ENCODE measurements at places on chromosomes 7 and 10.

- DNase-seq = no peak
Observed at GRCh38 chr7:5183155-5183554, 6.9 kb upstream of the WIPI2 start.

DNA sequence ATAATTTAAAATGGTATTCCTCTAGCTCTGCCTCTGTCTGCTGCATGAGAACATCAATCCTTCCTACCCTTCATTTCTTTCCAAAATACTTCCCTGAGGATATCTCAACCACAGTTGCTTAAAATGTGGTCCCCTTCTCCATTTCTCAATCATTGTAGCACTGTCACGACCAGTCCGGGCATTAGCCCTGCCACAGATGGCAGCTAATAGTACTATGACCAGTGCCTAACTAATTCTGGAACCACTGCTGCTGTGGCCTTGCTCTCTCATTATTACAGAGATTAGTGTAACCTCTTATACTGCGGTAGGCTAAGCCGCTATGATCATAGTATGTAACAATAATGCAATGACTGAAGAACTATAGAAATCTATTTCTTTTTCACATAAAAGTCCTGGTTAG, 66.0 kb downstream of the REEP3 start:
- DNase-seq = no peak

DNA sequence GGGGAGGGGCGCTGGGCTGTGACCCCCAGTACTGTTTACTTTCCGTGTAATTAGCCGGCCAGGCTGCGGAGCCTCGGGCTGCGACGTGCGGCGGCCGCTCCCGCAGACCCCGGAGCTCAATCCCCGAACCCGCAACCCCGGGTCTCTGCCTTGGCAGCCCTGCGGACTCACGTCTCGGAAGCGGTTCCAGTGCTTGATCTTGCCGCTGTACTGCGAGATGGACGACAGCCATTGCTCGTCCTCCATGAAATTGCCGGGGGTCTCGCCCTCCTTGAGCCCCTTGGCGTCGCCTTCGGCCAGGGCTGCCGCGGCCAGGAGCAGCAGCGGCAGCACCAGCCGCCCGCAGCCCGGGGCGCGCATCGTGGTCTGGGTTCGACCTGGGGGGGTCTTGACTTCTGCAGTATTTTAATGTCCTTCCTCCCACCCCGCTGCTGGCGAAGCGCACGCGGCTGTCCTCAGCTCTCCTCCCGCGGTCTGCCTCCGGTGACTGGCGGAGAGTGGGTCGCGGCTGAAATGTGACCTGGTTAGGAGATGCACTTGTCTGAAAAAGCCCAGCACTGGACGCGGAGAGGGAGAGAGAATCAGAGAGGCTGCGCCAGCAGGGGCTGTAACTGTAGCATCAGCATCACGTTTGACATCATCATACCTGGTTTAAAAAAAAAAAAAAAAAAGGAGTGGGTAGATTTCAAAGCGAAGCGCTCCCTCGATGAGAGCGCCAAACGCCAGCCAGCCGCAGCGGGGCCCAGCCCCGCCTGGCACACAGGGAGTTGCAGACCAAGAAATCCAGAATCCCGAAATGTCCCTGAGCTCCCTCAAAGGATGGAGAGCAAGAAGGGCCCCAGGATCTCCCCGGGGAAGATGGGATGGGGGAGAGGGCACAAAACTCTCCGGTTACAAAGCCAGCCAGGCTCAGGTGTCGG, at the start of gene SPOCK2:
Gene SPOCK2 (minus strand): TSS at position 583 of the 920 bp plus-strand sequence. CDS start 223 bp downstream, at position 360.
- peak; percentile 76 for DNase-seq

DNA sequence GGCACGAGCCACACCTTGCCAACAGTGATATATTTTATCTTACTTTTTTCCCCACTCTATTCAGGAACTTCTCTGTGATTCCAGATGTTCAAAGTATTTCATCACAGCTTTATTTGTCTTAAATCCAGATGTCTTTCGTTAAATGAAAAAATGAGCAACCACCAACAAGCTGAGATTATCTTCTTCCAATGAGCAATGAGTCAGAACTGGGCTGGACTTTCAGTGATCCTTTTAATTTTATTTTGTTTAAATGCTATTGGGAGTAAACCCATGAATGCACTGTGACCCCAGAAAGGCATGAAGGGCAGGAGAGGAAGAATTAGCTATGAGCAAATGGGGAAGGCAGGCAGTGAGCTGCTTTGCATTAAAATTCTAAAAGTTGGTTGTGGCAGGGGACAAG, 77.6 kb upstream of the IMMP2L start:
- DNase-seq = no peak

- no peak for DNase-seq
Observed at GRCh38 chr10:14450041-14450491, 119.3 kb upstream of the FRMD4A start.

DNA sequence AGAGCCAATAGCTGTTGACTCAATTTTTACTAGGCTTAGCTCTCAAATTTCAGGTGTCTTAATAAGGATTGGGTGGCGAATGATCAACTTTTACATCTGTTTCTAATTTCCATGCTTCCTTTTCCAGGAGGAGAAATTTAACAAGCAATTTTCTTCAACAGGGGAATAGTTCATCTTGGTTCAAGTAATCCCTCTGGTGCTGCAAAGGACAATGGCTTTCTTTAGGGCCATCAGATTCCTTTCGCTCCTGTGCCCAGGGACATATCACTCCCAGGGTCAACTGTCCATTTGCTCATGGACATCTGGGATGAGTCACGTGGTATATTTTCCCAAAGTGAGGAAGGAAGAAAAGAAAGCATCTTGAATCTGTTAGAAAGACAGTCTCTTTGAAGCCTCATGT, 313.3 kb downstream of the FRMD4A start:
- no peak for DNase-seq

DNA sequence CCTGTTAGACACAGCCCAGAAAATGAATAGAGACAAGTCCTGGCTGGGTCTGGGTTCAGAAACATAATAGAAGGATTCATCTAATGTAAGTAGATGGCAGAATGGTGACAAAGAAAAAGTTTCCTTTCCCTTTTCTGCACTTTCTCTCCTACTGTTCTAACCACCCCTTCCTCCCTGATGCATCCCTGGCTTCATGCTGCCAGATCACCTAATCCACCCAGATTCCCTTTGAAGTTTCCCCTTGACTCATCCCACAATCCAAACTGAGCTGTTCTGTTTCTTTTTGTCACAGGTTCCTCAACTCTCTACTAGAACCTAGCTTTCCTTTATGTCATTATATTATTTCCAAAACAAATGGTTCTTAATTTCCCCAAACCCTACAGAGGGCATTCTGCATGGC, 1.1 kb upstream of the MACC1 start:
- no peak for DNase-seq

DNA sequence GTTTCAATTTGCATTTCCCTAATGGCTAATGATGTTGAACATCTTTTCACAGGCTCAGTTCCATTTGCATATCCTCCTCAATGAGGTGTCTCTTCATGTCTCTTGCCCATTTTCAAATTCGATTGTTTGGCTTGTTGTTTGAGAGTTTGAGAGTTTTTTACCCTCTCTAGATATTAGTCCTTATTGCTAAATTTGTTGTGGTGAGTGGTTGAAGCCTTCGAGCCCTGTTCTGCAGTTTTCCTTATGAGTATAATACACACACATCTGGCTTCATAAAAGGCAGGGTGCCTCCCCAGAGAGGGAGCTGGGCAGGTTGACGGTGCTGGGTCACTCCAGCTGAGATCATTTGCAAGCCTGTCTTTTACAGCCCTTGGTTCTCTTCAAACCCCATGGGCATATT, 65.1 kb downstream of the RGS10 start:
- DNase-seq = no peak

DNA sequence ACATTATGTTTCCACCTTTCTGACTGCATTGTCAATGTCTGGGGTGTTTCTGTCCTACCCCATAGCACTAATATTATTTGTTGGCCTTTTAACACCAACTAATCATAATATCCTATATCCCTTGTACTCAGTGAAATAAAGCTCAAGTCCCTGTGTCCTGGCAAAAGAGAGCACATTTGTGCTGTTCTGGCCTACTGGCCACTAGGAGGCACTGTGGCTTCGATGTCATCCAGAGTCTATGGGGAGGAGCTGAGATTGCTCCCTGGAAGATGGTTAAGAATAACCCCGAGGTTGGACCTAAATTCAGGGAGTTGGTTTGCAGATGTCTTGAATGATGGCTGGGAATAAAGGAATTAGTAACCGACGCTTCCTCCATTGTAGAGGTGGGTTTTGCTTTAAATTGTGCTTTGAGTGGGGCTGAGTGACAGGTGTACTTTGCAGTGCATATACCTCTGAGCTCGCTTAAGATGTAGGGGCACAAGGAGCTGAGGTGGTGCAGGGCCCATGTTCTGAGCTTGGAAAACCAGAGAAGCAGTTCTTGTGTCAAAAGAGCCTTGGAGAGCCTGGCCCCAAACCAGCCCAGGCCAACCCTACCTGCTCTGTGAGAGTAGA, 191.2 kb upstream of the PRSS1 start:
- peak; percentile 43 for DNase-seq

GRCh38 chr7:11833431-11833830, 1.4 kb upstream of the THSD7A start:
- no peak for DNase-seq

- DNase-seq = no peak
Observed at GRCh38 chr7:40733114-40733513, 598.3 kb downstream of the SUGCT start.

GRCh38 chr7:18497082-18497481, 1.5 kb downstream of the HDAC9 start:
- no peak for DNase-seq

DNA sequence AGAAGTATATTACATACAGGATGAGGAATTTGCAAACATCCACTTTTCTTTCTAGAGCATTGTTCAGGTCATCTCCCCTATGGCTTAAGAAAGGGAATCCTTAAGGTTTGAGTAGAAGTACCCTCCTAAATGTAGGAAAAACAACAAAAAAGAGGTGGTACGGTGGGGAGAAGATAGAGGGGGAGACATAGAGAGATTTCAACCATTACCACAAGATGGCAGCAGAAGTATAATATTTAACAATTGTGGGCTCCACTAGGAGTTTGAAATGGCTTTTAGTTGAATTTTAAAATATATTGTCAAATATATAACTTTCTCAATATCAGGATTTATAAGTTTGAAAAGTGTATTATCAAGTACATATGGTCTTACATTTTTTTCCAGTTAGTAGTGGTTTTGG, 72.7 kb upstream of the PRKG1 start:
- DNase-seq = no peak

GRCh38 chr10:125883211-125883610, 2.1 kb upstream of the DHX32 start:
- DNase-seq = no peak

GRCh38 chr7:38863601-38864291, 45.2 kb downstream of the VPS41 start:
- DNase-seq = no peak

DNA sequence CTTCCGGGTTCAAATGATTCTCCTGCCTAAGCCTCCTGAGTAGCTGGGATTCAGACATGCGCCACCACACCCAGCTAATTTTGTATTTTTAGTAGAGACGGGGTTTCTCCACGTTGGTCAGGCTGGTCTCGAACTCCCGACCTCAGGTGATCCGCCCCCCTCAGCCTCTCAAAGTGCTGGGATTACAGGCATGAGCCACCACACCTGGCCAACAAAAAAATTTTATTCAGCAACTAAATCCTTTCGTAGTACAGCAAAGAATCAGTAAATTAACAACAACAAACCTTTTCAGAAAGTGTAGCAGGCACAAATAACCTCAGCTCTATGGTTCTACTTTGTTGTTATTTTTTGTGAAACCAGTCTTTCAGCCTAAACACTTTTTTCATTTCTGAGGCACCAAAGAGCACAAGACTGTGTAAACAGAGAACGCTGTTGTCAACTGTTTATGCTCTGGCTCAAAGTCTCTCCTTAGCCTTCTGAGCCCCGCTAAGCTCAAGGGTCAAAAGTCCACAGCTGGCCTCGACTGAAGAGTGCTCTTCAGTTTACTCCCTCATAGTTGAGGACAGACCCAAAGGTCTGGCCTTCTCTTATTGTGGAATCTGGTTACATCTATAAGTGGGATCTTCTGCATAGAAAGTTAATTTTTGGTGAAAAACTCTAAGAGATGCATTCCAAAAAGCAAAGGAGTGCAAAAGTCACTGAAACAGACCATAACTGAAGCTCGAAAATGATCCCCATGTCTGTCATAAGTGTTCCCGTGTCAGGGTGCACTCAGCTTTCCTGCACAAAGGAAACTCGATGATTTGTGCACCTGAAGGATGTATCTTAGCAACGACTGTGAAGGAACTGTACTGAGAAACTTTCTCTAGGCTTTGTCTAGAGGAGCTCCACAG, 24.6 kb upstream of the DDX50 start:
- DNase-seq = no peak

GRCh38 chr10:24000271-24000813, 208.6 kb upstream of the KIAA1217 start:
- DNase-seq = no peak
